Activated naive CD4-positive, alpha-beta T cell treated with Interleukin-2 at 50 U/mL for 16 hours (primary cell): ENCODE measurements at places on chromosomes 16 and 17.
A peak's percentile ranks its signal among the peaks of the same experiment; 100 is the strongest.

GRCh38 chr17:51736356-51736755 is 422.2 kb downstream of the CA10 start:
- no peak for DNase-seq

- no peak for DNase-seq
Observed at GRCh38 chr16:25896411-25896810, 204.7 kb downstream of the HS3ST4 start.

DNA sequence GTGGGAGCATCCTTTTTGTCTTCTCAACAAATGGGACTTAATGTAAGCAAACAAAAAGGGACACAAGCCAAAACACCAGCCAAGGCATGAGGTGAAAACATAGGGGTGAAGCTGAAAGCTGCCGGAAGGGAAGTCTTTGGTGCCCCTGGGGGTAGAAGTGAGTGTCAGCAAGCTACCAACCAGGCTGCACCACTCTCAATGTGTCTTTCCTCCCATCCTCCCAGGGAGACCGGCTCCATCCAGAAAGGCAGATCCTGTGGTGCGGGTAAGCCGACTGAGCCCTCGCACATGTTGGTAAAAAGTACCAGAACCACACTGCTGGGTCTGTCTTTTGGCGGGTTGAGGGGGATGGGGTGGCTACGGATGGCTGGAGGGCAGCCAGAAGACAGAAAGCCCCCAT is 52.0 kb upstream of the SREBF1 start:
- no peak for DNase-seq

GRCh38 chr17:78479369-78479768 is 97.8 kb downstream of the DNAH17 start:
- DNase-seq, result no peak

- DNase-seq, result no peak
Observed at GRCh38 chr17:82491533-82491932, 28.0 kb upstream of the FOXK2 start.

GRCh38 chr17:78735832-78736525 is 46.1 kb downstream of the CYTH1 start:
- no peak for DNase-seq

DNA sequence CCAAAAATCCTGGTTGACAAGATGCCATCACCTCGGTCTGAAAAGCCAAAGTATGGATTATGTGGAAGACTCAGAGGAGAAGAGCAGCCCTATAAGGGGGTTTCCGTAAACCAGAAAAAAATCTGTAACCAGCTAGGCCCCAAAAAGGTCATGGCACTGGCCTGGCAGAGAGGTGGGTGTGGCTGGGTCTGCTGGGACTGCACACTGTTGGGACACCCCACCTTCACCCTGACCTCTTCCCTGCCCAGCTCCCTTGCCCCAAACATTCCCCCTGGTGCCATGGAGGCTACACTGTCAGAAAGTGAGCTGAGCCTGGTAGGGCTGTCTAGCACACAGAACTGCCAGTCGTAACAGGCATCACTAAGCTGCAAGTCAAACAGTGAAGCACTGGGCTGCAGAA is 6.5 kb downstream of the SLC47A2 start:
- DNase-seq, result no peak

DNA sequence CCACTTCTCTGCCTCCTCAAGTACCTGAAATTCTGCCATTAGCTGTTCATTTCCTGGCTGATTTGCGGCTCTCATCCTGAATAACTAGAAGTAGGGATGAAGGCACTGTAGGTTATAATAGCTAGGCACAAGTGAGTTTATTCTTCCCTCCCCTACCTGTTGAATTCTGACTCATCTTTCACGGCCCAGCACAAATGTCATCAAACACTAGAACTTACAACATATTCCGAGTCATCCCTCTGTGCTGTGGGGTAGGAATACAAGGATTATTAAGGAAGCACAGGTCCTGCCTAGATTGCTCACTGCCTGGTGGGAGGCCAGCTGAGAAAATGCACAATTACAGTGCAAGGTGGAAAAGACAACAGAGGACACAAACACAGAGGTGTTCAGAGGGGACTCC is 103.7 kb upstream of the ASIC2 start:
- DNase-seq, result no peak

DNA sequence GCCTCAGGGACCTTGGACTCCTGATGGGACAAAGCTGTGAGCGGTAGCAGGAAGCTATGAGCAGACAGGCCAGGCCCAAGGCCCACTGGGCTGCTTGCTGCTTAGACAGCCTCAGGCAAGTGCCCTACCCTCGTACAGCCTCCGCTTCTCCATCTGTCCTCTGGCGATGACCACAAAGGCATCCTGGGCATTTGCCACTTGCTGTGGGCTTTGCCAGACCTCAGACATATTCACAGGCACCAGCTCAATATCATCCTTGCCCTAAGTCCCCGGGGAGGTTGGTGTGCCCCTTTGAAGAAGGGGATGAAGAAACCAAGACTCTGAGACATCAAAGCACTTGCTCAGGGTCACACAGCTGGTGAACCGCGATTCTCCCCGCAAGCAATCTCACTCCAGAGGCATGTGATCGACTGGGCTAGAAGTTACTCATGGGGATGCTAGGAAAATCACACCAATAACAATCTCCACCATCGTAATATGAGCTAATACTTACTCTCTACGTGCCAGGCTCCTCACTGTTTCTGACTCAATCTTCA is 21.7 kb downstream of the PPL start:
- no peak for DNase-seq

- DNase-seq, result no peak
Observed at GRCh38 chr16:55035029-55035428, 104.4 kb downstream of the IRX5 start.

- DNase-seq, result no peak
Observed at GRCh38 chr17:68257934-68258333, 10.1 kb downstream of the AMZ2 start.

DNA sequence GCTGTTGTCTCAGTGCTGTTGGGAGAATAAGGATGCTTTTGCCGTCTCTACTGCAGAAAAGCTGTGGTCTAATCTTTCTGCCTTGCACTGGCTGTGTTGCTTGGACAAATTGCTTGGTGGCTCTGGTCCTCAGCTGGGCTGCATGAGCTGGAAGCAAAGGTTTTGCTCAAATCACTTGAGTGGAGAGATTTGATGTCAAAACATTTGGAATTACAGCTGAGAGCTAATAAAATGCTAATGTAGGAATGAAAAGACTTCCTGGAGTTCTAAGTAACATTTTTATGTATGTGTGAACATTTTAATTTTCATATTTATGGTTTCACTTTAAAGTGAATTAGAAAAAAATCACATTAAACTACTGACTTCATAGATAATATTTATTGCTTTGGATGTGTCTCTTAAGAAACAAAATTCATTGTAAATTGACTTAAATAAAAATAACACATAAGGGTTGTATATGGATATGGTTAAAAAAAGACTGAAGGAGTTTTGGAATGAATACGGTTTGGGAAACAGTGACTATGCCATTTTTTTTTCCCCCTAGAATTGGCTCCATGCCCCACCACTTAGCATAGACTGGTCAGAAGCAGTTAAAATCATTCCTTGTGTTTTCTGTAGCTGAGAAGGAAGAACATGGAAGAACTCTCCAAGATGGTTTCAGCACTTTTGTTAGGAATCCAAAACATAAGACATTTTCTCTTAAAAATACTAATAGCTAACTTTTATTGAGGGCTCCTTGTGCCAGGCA is 39.2 kb upstream of the FAM20A start:
- no peak for DNase-seq

- no peak for DNase-seq
Observed at GRCh38 chr17:226108-227077, 44.9 kb upstream of the DOC2B start.

- no peak for DNase-seq
Observed at GRCh38 chr16:55964923-55965475, 89.8 kb upstream of the CES5A start.

DNA sequence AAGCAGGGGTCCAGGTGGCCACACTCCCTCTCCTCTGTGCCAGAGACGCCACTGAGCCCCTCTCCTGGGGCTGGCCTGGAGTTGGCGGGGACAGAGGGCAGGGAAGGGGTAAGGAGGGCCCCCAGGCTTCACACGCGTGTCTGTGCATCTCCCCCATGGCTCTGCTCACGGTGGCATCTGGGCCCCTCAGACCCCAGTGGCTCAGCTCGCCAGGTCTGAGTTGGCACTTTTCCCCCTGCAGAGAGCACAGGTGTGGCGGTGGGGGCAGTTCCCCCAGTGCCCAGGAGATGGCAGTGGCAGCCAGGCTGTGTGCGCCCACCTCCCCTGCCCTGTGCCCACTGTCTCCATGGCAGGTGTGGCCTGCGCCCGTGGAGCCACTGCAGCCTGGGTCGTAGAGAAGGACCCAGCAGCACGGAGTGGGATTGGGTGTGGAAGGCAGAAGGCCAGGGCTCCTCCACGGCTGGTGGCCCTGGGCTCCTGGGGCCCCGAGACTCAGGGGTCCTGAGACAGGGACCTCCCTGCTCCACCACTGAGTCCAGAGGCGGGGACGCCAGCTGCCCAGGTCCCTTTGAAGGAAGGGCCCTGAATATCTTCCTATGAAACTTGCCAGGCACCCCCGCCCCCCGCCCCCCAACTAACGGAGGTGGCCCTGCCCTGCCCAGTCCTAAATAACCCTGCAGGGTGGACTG is 4.3 kb upstream of the APRT start:
- DNase-seq, result peak; percentile 56

DNA sequence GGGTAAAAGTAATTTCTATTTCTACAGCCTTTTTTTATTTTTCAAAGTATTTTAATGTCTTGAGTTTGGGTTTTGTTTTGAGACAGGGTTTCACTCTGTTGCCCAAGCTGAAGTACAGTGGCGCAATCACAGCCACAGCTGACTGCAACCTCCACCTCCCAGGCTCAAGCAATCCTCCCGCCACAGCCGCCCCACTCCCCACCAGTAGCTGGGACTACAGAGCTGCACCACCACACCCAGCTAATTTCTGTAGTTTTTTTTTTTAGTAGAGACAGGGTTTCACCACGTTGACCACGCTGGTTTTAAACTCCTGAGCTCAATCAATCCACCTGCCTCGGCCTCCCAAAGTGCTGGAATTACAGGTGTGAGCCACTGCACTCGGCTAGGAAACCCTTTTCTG is 44.0 kb downstream of the TUBD1 start:
- DNase-seq, result peak; percentile 46

DNA sequence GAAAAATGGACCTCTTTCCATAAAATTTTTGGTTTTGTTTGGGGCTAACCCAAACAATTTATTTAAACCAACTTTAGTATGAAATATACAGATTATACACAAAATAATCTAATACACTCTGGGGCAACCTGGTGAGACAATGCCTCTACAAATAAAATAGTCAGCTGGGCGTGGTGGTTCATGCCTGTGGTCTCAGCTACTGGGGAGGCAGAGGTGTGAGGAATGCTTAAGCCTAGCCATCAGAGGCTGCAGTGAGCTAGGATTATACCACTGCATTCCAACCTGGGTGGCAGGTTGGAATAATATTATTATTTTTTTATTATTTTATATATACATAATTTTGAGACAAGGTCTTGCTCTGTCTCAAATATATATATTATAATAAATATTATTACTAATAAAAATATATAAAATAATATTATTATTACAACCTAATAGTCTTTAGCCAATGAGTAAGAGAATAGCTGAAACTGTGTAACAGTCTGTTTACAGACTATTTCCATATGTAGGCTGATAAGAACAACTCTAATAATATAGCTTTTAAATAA is 50.5 kb downstream of the GLG1 start:
- no peak for DNase-seq
